ENCODE measurements at places on chromosomes 12 and 14. TPM values are rescaled to one million over a fixed set of nuclear protein-coding genes. Genes with fewer than 3 reads are reported as not detected.

DNA sequence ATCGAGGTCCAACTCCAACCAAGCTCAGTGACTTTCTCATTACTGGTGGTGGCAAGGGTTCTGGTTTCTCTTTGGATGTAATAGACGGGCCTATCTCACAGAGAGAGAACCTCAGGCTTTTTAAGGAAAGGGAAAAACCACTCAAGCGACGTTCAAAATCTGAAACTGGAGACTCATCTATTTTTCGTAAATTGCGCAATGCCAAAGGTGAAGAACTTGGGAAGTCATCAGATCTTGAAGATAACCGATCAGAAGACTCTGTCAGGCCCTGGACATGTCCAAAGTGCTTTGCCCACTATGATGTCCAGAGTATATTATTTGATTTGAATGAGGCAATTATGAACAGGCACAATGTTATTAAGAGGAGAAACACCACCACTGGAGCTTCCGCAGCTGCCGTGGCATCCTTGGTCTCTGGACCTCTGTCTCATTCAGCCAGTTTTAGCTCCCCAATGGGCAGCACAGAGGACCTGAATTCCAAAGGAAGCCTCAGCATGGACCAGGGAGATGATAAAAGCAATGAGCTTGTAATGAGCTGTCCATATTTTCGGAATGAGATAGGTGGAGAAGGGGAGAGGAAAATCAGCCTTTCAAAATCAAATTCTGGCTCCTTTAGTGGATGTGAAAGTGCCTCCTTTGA lies 343.5 kb upstream of the RGS6 start:
- no peak for DNase-seq

DNA sequence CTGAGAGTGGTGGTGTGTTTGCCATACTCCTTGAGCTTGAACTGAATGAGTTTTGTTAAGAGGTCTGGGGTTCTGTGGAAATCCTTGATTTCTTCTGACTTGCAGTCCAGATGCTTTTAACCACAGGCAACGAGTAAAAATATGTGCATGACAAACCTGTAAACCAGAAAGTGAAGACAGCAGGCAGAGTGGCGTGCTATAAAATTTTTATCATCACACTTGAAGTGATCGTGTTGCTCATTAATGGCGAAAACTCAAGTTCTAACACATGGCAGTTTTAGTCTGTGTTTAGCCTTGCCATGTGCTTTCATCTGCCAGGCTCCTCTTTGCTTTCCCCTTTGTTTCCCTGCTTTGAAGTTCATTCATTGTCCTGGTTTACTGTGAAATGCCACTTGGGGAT lies 28.0 kb downstream of the TXNRD1 start:
- no peak for DNase-seq

Gene PZP
- 0.32 TPM for polyA plus RNA-seq

Gene CIDEB
- polyA plus RNA-seq = 24.3 TPM

Gene SERPINA12
- not detected for polyA plus RNA-seq

GRCh38 chr14:78902010-78902623 lies 731.9 kb downstream of the NRXN3 start:
- no peak for DNase-seq
